AG10803 (cell line): ENCODE measurements at places on chromosomes 5 and 9.

DNA sequence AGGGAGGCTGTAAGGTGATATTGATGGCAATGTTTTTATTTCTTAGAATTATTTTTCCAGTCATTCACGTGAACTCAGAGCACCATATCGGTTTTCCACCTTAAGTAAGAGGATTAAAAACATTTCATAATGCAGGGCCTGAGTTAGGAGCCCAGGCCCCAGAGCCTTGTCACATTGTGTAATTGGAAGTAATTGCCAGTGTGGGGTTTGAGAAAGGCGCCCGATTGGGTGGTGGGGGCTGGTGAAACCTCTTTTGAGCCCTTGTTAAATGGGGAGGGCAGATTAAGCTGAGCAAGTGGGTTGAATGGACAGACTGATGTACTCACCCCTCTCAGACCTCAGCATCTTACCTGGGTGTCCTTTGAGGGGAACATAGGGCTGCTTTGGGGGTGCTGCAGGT is 116.7 kb upstream of the PITX1 start:
- DNase-seq, result no peak

GRCh38 chr5:77898385-77898784 is 122.2 kb upstream of the TBCA start:
- no peak for DNase-seq

DNA sequence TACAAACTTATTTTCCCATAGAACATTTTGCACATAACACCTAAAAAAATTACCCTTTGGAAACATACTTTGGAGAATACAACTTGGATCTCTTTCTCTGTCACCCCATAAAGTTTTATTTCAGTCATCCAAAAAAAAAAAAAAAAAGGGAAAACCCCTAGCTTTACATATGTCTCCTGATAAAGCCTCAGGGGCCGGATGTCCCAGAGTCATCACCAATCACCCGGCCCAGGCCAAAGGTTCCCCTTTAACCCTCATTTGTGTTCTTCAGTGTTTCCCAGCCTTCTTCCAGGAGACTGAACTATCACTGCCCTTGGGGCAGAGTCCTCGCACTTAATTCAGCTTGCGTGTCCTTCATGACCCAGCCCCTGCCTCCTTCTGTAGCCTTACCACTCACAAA is 28.8 kb downstream of the ANXA6 start:
- DNase-seq, result no peak

GRCh38 chr5:113163328-113163727 is 186.7 kb downstream of the DCP2 start:
- no peak for DNase-seq

- DNase-seq, result peak; percentile 61
These were observed 474.0 kb upstream of the DAB2 start for GRCh38 chr5:39898731-39899130.

GRCh38 chr9:132669319-132669697 is 475 bp downstream of the DDX31 start:
- peak; percentile 68 for DNase-seq

DNA sequence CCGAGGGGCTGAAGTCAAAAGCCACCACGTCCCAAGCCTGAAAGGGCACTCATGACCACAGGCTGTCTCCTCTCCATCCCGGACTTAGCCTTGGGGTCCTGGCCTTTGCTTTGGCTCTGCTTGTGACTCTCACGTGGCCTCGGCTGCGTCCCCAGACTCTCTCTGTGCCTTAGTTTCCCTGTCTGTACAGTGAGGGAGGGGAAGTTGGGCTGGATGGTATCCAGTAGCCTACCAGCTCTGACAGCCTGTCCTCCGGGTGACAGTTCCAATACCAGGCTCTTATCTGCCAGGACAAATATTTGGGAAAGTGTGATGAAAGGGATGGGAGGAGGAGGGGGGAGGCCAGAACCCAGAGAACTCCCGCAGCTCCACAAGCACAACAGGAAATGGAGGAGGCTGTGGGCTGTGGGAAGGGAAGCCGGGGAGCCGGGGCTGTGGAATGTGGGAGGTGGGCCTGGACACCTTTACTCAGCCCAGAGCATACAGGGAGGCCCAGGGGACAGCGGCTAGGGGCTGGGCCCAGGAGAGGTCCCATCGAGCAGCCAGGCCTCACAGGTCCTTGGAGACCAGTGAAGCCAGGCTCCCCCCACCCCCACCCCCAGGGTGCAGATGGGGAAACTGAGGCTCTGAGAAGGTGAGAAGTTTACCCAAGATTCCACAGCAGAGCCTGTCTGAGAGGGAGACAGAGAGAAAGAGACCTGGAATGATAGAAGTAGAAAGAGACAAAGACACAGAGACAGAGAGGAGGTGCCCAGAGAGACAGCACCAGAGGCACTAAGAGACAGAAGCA is 18.3 kb downstream of the PDGFRB start:
- DNase-seq, result no peak

- DNase-seq, result no peak
These were observed 57.4 kb downstream of the THBS4 start for GRCh38 chr5:80092486-80093107.

GRCh38 chr5:6833406-6833805 is 120.2 kb downstream of the TENT4A start:
- no peak for DNase-seq

- no peak for DNase-seq
These were observed 176.0 kb upstream of the TLE4 start for GRCh38 chr9:79395755-79396154.

GRCh38 chr5:152844713-152845112 is 439.6 kb upstream of the NMUR2 start:
- DNase-seq, result no peak

- DNase-seq, result no peak
These were observed 13.7 kb upstream of the CERCAM start for GRCh38 chr9:128406848-128407391.

- DNase-seq, result peak; percentile 72
These were observed 174.4 kb downstream of the CARTPT start for GRCh38 chr5:71893451-71893850.

DNA sequence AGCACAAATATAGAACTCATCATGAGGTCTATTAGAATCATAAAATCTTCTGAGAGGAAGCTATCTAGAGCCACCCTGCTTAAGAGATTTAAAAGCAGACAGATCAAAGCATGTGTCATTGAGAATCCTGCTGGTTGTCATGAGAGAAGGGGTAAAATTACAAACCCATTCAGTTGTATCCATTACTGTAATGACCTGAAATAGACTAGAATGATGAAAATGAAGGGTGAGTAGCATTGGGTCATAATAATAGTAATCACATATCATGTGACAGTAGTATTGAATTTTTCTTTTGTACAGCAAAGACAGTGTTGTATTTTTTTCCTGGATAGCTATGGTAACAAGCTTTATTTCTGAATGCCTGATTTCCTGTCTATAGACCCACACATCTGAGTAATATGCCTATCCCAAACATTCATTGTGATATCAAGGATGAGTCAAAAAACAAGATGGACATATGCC is 149.0 kb downstream of the PDE4D start:
- DNase-seq, result peak; percentile 38

GRCh38 chr9:135224921-135225541 is 137.6 kb downstream of the OLFM1 start:
- no peak for DNase-seq

- peak; percentile 38 for DNase-seq
These were observed 696 bp downstream of the ZFP62 start for GRCh38 chr5:180860273-180860886.

- no peak for DNase-seq
These were observed 104.8 kb downstream of the GNA14 start for GRCh38 chr9:77543131-77543822.

DNA sequence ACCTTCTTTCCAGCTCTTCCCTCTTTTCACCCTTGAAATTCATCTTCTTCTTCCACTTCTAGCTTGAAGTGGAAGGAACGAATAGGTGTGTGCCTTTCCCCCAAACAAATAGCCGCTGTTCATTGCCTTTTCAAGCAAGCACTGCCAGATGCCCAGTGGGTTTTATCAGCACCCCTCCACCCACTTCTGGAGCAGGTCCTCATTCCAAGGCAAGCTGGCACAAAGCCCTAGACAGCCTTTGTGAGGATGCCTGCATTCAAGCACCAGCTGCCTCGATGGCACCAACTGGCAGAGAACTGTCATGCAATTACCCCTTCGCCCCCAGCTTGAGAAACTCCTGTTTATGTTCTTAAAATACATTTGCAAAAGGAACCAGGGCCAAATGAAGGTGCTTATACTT is 36.5 kb downstream of the SERINC5 start:
- DNase-seq, result no peak

DNA sequence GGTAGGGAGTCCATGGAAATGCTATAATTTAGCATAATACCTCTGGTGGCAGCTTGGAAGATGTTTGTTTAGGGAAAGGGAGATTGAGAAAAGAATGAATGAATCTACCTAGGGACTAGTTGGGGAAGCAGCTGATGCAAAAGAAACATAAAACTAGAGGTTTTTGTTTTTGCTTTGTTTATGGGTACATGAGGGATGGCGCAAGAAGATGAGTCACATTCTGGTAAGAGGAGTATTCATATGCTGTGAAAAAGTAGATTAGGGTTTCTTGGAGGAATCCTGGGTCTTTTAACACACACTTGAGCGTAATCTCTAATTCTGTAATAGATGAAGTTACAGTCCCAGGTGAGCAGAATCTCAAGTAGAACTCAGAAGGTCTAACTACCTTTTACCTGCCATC is 17.1 kb downstream of the C9orf43 start:
- DNase-seq, result peak; percentile 61

GRCh38 chr9:4904322-4905134 is 80.5 kb upstream of the JAK2 start:
- peak; percentile 91 for DNase-seq

DNA sequence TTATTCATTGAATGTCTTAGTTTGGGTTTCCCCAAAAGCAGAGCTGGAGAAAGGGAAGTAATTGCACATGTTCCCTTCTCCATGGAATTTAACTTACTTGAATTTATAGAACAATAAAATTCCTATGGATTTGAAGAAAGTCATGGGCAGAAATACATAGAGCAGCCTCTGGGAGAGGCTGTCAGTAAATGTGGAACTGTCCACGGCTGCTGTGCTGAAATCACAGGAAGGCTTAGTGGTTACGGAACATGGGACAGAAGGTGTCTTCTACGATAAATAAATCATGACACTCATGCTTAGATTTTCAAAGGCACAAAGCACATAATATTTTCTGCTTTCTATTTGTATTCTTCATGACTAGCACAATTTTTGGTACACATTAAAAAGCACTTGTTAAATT is 440.6 kb upstream of the IZUMO3 start:
- DNase-seq, result no peak

- DNase-seq, result peak; percentile 74
These were observed 112.8 kb downstream of the MVB12B start for GRCh38 chr9:126439402-126439765.

DNA sequence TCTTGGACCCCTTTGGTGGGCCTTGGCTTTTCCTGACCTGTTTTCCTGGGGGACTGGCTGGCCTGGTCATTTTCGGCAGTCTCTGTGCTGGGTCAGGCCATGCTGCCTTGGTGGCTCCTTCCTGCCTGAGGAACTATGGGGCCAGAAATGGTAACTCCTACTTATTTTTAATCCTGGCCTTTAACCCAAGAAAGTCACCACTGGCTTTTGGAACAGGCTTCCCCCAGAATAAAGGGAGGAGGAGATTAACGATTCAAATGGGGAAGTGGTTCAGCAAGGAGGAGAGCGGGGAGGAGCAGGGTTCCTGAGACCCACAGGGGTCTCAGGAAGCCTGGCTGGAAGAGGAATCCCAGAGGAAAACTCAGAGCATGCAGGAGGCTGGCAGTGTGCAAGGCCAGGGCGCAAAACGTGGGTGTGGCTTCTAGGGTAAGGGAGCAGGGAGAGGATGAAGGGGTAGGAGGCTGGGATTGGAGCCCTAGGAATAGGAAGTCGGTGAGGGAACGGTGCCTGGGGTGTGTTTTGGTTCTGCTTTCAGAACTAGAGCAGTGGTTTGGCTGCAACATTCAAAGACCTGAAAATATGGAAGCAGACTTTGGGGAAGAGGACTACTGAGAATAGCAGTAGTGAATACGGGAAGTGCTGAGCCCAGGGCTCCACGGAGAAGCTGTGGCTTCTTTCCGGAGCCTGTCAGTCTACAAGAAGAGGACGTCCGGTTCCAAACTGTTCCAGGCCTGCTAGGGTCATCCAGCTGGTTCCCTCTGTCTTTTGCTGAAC is 271.1 kb upstream of the KLF4 start:
- no peak for DNase-seq

DNA sequence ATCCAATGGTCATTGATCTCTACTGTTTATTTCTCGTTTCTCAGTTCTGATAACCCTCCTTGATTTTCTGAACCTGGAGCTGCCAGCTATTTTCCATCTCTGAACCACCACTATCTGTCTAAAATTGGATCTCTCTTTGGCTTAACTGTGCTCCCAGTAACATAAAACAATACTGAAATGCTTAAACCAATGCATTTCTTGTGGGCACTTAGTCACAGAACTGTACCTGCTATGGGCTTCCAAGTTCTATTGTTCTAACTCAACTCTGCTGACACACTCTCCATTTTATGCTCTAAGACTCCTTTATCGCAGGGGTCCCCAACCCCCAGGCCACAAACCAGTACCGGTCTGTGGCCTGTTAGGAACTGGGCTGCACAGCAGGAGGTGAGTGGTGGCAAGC is 120.6 kb downstream of the LHFPL2 start:
- no peak for DNase-seq

- peak; percentile 81 for DNase-seq
These were observed 71.9 kb downstream of the ITGA1 start for GRCh38 chr5:52859628-52860027.

DNA sequence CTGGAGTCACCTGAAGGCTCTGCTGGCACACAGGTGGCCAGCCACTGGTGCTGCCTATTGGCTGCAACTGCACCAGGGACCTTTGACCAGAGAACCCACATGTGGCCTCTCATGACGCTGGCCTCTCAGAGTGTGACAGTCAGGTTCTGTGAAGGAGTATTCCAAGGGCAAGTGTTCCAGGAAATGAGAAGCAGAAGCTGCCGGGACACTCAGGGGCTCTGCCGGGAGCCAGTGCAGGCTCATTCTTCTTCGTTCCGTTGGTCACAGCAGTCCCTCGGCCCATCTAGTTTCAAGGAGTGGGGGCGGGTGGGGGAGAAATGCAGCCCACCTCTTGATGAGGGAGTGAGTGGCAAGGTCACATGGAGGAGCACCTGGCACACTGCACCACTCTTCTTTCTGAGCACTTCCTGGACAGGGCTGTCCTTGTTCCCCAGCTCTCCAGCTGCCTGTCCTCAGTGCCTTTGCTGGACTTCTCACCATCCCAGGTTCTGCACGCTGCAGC is 237.5 kb downstream of the GADD45G start:
- DNase-seq, result no peak

DNA sequence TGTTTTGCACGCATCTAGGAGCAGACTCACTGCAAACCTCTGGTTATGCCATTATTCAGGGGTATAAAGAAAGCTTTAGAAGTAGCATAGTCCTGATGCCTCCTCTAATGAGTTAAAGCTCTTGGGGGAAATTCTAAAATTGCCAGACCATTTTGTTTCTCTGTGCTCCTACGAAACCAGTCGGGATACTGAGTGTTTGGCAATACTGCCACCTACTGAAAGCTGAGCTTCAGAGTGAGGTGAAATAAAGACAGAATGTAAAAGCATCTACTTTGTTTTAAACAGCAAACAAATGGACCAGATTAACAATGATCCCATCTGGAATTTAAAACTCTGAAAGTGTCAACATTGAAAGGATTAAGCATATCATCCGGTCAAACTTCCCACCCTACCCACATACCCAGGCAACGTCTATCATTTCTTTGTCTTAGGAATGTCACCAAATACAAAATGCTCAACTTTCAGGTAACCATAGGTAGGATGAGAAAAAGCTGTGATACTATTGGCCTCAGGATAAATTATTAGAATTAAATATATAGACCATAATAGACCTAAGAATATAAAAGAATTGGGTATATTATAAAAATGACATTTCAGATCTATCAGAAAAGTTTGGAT is 77.8 kb upstream of the SHISAL2B start:
- DNase-seq, result peak; percentile 53
